ENCODE measurements at places on chromosomes 2 and 18.
A peak's percentile ranks its signal among the peaks of the same experiment; 100 is the strongest.

GRCh38 chr18:63233334-63233733 is 86.2 kb downstream of the BCL2 start:
- no peak for DNase-seq

DNA sequence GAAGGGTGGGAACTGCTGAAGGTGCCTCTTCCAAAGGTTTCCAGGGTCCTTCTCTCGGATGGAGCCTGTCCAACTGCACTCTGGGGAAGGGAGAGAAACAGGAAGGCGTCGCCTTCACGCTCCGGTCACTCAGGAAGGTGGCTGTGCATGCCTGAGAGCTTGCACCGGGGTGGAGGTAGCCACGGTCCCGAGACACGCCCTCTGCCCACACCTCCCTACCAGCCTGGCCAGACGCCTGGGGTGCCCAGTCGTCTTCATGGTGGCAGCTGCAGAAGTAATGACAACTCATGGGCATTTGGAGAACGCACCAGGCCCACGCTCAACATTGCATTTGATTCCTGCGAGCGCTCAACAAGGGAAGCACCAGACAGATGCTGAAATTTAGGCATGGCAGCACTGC is 59.9 kb downstream of the ADNP2 start:
- DNase-seq: no peak

DNA sequence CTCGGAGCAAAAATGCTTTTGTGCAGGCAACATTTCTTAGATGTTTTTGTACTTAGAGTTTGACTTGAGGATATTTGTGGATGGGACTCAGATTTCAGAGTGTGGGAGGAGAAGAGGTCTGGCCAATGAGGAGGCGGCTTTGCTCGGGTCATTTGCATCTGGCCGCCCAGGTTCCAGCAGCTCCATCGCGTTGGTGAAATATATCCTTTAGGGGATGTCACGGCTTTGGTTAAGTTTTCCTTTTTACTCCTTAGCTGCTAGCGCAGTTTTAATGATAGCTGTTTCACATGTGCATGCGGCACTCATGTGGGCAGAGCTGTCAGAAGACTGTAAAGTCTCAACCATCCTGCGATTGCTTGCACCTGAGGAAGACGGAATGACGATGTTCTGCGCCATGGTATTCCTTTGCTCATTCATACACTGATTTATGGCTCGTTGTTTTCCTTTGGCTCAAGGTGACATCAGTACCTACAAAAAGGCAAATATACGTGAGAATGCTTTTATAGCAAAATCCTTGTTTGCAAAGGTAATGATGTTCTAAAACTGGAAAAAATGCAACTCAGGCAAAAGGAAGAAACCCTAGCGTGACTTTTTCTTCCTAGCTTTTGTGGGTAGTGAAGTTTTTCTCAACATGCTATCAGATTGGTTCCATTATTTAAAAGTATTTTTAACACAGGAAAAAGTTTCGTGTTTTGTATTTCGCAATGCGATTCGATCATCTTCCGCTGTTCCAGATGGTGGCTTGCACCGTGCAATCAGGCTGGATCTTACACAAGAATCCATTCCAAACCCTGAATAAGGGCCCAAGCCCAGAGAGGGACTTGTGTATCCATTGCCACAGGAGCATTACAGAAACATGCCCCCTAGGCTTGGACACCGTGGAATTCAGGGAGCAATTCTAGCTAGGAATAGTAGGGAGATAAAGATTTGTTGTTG is 70.5 kb upstream of the ZNF516 start:
- DNase-seq: peak; percentile 81

DNA sequence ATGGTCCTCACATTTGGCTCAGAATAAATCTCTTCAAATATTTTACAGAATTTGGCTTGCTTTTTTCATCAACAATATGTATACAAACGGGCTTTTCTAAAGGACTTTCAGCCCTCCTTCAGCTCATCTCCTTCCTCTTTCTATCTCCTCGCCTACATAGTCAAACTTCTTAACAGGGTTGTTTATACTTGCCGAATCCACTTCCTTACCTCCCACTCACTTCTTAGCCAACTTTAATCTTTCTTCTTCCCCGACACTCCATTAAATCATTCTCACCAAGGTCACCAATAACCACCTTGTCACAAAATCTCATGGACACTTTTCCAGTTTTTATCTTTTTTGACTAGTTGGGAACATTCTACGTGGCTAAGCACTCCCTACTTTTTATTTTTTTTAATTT is 325.2 kb downstream of the PLCL1 start:
- no peak for DNase-seq

- no peak for DNase-seq
Observed at GRCh38 chr2:132366421-132367180, 50.0 kb upstream of the GPR39 start.

- DNase-seq: no peak
Observed at GRCh38 chr2:74532222-74532621, 2.5 kb downstream of the HTRA2 start.

DNA sequence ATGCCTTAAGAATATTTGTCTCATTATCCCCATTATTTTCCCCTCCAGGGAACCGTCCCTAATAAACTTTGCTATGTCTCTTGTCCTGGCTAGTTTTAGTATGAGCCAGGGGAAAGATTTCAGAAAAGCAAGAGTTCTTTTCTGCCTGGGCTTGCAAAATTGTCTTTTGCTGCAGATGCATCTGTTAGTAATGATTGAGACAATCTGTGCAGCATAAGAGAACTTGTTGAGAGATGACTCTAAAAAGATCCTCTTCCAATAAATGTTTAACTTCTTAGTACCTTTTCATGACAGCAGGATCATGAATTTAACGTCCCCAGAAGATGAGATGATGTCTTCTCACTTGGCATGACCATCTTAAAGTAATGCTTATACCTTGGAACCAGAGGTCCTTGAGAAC is 172.5 kb upstream of the CREB1 start:
- no peak for DNase-seq

All from foreskin melanocyte (primary cell).